CD4-positive, alpha-beta T cell treated with Interleukin-12 subunit alpha and Interleukin-12 subunit beta, for 1 hour (primary cell): ENCODE measurements at places on chromosomes 12 and 14.

- DNase-seq: peak; percentile 77
Measured at GRCh38 chr12:113196990-113197389, 11.5 kb downstream of the RITA1 start.

- DNase-seq: no peak
Measured at GRCh38 chr14:102949801-102950451, 27.5 kb downstream of the AMN start.

- no peak for DNase-seq
Measured at GRCh38 chr12:118900993-118901392, 80.3 kb upstream of the SRRM4 start.

DNA sequence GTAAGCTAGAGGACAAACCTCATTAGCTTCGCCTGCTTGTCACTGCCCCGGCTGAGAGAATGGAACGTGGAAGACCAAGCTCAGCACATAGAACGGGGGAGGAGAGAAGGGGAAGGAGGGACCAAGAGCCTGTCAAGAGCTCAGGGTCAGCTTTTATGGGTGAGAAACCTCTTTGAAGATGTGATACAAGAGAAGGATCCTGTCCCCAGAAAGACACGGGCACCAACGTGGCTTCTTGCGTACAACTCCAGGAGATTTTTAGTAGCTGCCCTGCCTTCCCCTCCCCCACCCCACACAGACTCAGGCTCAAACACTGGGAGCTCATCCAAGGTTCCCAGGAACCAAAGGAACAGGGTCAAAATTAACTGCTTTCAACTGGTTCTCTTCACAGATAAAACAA, 34.7 kb downstream of the APPL2 start:
- DNase-seq: no peak

DNA sequence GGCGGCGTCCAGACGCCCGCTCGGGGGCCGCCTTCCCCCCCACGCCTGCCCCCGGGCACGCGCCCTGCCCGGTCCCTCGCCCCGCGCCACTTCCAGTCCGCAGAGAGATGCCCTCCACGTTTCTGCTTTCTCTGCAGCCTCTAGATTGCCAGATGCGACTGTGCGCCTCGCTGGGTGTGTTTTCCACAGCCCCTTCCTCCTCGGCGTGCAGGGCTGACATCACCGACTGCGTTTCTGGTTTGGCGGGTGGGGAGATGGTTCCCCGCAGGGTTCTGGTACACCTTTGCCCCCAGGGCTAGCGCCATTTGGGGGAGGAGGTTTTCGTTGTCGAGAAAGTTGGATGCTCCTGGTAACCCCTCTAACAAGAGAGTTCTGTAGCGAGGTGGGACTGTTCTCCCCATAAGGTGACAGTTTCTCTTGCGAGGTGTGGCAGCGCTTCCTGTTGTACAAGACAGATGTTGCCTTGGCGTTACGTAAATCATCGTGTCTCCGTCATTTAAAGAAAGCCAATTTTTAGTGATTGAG, 1.5 kb downstream of the CALM1 start:
- peak; percentile 73 for DNase-seq

GRCh38 chr12:7642876-7643309, 22.8 kb downstream of the APOBEC1 start:
- DNase-seq: peak; percentile 34

- DNase-seq: no peak
Measured at GRCh38 chr12:32789446-32789845, 33.7 kb upstream of the YARS2 start.

- no peak for DNase-seq
Measured at GRCh38 chr12:47268501-47269454, 189.0 kb upstream of the AMIGO2 start.

DNA sequence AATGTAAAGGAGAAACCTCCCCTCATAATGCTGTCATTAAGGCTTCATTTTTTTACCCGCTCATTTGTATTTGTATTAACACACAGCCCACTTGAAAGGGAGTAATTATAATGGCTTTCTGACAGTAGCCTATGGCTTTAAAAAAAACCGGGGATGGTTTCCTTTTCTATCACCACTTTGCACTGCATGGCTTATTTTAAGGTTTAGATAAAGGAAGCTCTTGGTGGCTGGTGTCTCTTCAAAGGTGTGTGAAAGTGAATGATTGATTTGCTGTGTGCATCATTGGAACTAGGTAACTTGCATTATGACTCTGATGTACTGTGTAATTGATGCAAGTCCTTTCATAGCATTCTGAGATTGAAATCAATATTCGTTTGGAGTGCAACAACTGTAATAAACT, 80.7 kb downstream of the NPAS3 start:
- DNase-seq: no peak

- DNase-seq: no peak
Measured at GRCh38 chr12:5524116-5524768, 92.3 kb downstream of the NTF3 start.

- no peak for DNase-seq
Measured at GRCh38 chr12:82479511-82479910, 121.2 kb downstream of the METTL25 start.

DNA sequence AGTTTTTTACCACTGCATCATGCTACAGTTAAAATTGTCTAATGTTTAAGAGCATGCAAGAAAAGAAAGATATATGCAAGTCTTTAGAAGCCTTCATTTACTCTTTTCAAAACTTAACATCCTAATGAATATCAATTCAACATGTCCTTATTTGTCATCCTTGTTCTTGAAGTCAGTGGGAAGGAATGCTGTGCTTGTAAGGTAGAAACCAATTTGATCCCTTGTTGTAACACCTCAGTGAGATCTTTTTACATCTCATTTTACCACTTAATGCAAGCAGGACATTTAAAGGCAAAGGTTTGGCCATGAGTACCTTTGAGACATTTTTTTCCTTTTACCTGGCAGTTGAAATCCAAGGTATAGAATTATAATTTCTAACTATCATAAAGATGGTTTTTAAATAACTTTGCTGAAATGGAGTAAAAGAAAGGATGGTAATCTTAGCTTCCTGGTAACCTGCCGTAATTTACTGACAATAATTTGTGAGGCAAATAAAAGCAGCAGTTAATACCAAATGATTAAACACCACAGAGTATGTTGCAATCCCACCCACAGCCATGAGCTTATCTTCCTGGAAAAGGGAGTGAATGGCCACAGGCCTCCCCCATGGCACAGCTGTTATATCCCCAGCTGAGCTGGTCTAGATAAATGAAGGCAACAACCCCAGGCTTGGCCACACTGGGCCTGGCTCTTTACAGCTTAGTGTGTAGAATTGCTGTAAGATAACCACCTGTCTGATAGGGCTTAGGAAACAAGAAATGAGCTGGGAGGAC, 33.2 kb upstream of the STRN3 start:
- DNase-seq: no peak

DNA sequence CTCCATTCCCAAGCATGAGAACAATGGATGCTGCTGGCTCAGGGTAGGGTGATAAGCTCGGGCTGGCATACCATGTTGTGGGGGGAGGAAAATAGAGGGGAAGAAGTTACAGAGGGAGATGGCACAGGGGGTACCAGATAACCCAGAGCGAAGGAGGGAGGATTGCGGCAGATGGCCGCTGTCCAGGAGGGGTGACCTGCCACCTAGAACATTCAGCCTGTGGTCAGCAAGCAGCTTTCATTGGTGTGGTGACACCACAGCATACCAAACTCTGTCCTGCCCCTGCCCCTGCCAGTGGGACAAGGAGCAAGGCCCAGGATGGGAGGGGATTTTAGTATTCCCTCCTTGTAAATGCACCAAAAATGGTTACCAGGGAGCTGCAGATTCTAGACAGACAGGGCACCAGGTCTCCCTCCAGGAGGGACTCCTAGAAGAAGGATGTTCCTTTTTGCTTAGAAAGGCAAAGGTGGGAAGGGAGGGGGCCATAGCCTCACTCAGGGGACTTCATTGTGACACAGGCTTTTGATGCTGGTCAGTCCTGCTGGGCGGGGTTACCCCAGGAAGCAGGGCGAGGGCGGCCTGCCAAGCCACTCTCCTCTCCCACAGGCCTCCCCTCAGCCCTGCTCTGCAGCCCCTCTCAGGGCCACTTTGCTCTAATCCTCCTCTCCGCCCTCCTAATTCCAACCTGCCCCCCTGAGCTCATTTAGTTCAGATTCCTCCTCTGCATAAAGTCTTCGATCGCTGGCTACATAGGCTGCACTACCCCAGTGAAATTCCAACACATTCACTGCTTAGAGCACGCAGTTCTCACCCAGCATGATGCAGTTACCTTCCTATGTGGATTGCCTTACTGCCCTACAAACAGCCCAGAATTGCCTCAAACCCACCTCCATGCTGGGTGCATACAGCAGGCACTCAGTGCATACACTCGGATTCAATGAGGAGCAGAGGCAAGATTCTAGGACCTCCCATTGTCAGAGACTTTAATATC, 36.0 kb upstream of the PLEKHG6 start:
- no peak for DNase-seq

GRCh38 chr12:131130311-131130911, 176.7 kb downstream of the ADGRD1 start:
- no peak for DNase-seq

DNA sequence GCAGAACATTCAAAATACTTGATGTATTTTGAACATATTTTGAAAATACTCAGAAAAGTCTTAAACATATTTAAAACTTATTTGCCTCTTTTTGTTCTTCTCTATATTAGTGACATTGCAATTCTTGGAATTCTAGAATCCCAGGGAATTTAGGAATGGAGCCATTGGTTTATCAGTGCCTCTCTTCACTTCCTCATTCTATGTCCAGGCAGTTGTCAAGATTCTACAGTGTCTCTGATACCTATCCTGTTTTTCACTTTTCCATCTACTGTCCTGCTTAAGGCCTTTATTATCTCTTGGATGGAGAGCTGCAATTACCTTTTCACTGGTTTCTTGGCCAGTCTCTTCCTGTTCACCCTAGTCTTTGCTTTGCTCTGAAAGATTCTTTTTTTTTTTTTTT, 144.6 kb downstream of the TTLL5 start:
- no peak for DNase-seq

DNA sequence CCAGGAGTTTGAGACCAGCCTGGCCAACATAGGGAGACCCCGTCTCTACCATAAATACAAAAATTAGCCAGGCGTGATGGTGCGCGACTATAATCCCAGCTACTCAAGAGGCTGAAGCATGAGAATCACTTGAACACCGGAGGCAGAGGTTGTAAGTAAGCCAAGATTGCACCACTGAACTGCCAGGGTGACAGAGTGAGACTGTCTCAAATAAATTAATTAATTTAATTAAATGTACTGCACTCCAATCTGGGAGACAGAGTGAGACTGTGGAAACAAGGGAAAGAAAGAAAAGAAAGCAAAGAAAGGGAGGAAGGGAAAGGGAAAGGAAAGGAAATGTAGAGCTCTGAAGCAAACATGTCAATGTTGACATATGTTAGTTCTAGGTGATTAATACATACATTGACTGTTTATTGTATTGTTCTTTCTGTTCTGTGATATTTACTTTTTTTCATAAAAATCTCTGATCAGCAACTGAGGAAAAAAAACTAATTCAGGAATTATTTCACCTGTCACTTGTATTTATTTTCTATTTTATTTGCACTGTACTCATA, 99.6 kb downstream of the DENND5B start:
- DNase-seq: no peak

- DNase-seq: no peak
Measured at GRCh38 chr12:29012673-29013072, 136.4 kb upstream of the FAR2 start.

GRCh38 chr14:104094709-104095425, 9.4 kb downstream of the ASPG start:
- DNase-seq: peak; percentile 70

DNA sequence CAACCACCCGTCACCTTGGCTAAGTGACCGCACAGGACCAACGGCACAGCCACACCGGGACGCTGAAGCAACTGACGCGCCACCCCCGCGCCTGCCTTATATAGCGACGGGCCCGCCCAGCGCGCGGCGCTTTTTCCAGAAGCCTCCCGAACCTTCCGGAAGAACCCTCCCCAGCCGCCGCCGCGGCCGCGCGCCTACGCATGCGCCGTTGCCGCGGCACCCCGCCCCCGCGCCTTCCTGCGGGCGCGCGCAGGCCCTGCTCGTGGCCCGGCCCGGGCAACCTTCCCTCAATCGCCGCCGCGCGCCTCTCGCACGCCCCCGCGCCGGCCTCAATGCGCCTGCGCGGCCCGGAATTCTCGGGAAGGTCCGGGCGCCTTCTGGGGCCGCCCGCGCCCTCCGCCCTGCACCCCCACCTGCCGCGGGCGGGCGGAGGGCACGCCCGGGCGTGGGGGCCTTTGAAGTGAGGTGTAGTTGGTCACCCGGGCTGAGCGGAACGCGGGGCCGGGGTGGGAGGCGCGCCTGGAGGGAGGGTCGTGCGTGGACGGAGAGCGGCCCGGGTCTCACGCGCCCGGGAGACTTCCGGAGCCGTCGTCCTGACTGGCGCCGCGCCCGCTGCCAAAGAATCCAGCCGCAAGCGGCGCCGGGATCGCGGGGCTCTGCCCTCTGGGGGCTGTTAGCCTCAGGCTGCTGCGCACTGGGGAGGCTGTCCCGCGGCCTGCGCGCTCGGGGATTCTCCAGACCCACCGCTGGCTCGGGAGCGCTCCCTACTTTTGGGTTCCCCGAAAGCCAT, at the start of gene HSP90AA1:
Gene HSP90AA1, minus strand, starts transcription at position 73 of the 790 bp plus-strand sequence. CDS start 666 bp downstream, outside the sequence.
- peak; percentile 96 for DNase-seq

DNA sequence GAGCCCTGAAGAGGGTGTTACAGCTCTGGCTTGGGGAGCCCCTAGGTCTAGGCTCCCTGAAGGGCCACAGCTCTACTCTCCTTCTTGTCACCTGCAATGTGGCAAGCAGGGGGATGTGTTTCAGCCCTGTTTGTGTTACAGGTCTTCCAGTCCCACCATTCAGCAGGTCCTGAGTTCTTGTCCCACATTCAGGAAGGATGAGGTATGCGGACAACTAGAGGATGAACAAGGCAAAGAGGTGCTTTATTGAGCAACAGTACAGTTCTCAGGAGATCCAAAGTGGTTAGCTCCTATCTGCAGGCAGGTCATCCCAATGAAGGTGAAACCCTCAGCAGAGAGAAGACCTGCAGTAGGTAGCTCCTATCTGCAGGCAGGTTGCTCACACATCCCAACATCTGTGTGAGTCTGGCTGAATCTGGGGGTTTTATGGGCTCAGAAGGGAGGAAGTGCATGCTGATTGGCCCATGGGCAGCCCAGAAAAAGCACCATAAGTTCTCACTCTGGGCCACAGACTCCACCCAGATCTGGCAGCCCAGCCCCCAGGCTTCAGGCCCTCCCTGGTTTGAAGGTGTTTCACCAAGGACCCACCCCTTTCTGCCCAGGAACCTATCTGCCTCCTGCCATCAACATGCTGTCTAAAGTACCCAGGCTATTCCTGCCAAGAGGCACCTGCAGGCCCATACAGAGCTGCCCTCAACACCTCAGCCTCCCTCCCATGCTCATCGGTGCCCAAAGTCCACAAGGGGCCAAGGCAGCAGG, 98.9 kb downstream of the NUAK1 start:
- no peak for DNase-seq

GRCh38 chr12:108635201-108635996, 1.7 kb upstream of the SELPLG start:
- DNase-seq: peak; percentile 52

- no peak for DNase-seq
Measured at GRCh38 chr14:62409626-62410300, 635.5 kb downstream of the KCNH5 start.

GRCh38 chr14:94612174-94612573, at the start of gene SERPINA3:
Gene SERPINA3, plus strand, starts transcription at chr14:94612391. Its CDS starts 2,051 bp downstream, at chr14:94614442.
- no peak for DNase-seq

- no peak for DNase-seq
Measured at GRCh38 chr14:64088647-64088964, 205.6 kb downstream of the ESR2 start.
